ENCODE measurements at places on chromosomes 3 and 15.

DNA sequence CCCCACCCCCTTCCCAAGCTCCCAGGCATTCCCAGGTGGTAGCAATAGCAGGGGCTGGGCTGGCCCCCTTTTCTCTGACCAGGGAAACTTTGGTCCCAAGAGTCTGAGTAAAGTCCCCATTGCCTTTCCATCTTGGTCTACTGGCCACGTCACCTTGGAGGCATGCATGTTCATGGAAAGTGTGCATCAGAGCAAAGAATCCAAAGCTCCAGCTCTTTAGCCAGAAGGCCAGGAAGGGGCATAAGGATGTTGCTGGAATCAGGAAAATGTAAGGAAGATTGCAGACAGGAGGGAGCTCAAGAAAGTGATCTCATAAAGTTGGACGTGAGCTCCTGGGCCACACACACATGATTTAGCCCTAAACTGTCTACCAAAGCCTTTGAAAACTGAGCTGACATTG lies 63.6 kb downstream of the KBTBD12 start:
- DNase-seq = no peak

- DNase-seq = no peak
Measured at GRCh38 chr15:96720656-96721055, 390.2 kb downstream of the NR2F2 start.

DNA sequence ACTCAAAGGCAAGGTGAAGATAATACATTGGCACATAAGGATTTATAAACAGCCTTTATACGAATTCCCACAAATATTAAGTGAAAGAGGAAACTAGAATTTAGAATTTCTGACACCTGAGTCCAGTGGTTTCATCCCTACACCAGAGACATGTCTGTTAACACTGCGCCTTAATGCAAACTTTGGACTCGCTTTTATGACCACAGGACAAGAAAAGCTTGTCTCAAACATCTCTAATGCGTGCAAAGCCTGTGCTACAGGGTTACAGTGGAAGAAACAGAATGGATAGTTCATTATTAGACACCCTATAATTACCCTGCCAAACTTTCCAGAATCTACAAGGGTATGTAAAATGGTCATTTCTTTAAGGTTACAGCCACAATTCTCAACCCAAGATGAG lies 802.9 kb downstream of the GRM7 start:
- no peak for DNase-seq

- DNase-seq = no peak
Measured at GRCh38 chr3:13673207-13673606, 124.3 kb downstream of the FBLN2 start.

- DNase-seq = no peak
Measured at GRCh38 chr15:40825661-40826422, 2.7 kb downstream of the PPP1R14D start.

- DNase-seq = no peak
Measured at GRCh38 chr15:35737441-35737840, 191.5 kb upstream of the DPH6 start.

GRCh38 chr3:126773167-126773566 lies 69.1 kb downstream of the CHCHD6 start:
- DNase-seq = no peak

- no peak for DNase-seq
Measured at GRCh38 chr3:37505415-37505814, 331.0 kb upstream of the LRRFIP2 start.

DNA sequence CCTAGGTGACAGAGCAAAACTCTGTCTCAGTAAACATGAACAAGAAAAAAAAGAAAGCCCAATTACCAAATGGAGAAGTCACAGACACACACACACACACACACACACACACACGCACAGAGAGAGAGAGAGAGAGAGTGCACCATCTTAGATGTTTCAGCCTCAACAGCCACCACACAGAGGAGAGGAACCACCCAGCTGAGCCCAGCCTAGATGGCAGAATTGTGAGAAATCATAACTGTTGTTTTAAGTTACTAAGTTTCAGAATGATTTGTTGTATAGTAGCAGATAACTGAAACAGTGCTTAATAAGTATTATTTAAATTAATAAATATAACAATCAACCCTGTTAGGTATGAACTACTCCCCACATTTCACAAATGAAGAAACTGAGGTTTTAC lies 321.2 kb downstream of the ZNF621 start:
- no peak for DNase-seq

GRCh38 chr15:69145694-69146492 lies 14.5 kb upstream of the GLCE start:
- DNase-seq = no peak

GRCh38 chr15:72911626-72912025 lies 128.1 kb upstream of the ADPGK start:
- DNase-seq = no peak

DNA sequence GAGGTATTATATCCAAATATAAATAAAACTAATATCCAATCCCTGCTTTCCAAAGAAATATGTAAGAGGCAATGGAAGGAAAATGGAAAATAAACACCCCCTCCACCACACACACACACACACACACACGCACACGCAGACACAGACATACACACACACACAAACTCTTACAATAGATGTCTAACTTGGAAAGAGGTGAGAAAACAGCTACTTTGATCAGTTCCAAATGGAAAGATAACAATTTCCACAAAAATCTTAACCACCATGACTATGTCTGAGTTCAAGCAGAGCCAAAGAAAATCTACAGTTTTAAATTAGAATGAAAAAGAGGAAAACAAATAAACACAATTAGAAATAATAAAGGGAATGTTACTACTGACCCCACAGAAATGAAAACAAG lies 285.3 kb upstream of the TGFBR2 start:
- no peak for DNase-seq

- no peak for DNase-seq
Measured at GRCh38 chr3:79366414-79366813, 401.4 kb downstream of the ROBO1 start.

DNA sequence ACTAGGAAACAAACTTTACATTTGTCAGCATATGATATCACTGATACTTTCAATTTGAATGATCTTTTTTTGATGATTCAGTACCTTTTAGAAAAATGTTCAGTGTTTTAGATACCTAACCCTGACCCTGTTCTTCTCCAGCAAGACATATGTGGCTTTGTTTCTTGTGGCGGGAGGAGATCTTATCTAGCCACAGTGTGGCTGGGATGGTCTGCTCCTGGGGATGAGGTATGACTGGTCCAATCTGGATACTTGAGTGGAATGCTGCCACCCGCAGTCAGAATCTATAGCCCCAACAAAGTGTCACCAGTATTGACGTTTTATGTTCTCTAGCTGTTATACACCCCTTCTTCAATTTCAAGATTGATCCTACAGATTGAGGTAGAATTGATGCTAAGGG lies 439.0 kb upstream of the GOLIM4 start:
- no peak for DNase-seq

Data from vagina (tissue), 2 donors.